ENCODE measurements at places on chromosomes 3 and 15.

DNA sequence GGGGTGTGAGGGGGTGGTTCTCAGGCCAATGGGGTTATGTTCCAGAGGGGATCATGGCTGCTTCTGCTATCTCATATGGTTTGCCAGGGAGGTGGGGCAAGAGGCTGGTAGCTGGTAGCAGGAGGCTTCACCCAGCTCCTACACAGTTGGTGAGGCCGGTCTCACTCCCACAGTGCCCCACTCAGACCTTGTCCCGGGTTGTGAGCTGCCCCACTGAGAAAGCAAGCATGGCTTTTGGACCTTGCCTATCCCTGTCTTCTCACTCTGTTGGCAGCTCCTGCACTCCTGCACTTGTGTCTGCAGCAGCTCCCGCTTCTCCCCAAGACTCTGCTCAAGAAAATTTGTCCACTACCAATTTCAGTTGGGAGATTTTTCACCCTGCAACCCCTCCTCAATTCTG lies 46.1 kb downstream of the MYRIP start:
- no peak for DNase-seq

GRCh38 chr3:156253150-156253549 lies 132.8 kb downstream of the KCNAB1 start:
- no peak for DNase-seq

GRCh38 chr3:62373215-62373614 lies at the start of gene FEZF2:
Gene FEZF2, minus strand, starts transcription at chr3:62373550. Its CDS starts 682 bp downstream, at chr3:62372868.
- no peak for DNase-seq

DNA sequence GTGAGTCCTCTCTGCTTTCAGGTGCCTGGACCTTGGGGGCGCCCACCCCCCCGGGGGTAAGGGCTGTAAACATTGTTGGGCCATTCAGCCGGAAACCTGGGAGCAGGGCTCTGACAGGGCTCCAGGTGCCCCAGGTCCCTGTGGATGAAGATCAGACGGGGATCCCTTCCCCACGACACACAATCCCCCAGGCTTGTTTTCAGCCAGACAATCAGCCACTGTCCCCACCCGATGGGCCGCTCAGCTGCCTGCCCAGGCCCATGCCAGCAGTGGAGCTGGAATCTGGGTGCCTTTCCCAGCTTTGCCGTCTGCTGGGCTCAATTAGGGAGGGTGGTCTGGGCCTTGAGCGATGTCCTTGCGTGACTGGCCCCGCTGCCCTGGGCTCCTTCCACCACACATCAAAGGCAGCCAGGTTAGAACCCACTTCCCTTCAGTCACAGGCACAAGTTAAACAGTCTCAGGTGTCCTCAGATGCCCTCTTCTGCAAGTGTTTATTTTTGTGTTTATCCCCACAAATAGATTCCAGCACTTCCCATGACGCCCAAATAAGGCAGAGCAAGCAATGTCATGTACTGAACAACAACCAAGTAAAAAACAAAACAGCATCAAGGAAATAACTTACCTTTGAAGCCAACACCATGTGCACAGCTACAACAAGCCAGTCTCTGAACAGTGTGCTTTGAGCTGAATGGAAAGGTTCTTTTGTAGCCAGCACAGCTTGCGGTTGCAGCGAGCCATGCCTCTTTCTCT lies 77.0 kb upstream of the ALDH1A3 start:
- no peak for DNase-seq

DNA sequence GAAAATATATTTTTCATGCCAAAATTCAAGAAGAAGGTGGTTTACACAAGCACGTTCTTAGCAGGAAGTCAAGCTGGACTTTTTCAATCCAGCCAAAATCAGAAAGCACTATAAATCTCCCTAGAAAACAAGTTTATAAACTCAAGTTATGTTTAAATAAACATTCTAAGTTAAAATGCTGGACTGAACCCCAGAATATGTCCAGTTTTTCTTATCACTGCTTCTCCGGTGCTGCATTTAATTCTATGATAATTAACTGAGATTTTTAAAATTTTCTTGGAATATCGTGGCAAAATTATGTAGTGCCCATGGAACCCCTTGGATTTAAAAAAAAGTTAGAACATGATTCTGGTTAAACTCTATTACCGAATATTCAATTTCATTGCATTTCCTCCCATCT lies 218.2 kb upstream of the MDFIC2 start:
- no peak for DNase-seq

- DNase-seq, result peak; percentile 6
Measured at GRCh38 chr3:69013253-69014021, at the start of gene EOGT. Gene EOGT, minus strand, starts transcription at chr3:69013684. Its CDS starts 3,838 bp downstream, at chr3:69009846.

DNA sequence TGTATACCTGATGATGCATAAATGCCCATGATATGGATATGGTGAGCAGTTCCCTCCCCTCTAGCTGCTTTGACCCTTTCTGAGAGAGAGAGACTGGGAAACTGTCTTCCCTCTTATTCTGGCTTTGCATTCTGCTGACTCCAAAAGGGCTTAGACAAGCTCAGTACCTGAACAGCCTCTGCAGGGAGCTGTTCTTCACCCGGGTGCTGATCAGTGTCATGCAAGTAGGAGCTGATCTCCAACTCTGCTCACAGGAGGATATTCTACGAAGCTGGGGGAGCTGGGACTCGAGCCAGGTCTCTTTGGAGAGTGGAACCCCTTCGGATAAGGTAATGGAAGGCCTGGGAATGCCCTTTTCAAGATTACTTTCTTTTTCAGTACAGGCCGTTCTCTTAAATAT lies 237.1 kb downstream of the RYR3 start:
- DNase-seq, result no peak

DNA sequence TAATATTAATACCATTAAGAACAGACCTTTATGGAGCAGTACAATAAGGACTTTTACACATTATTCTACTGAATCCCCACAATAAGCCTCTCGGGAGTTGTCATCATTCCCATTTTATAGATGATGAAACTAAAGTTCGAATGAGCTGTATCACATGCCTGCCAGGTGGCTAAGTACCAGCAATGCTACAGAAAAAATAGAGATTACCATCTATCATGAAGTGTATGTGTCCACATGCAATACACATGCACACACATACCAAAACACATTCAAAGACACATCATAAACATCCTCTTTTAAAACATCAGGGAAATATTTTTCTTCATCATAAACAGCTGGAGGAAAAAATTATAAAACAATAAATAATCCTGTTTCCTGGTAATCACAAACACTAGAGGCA lies 136.6 kb downstream of the SUCLG2 start:
- no peak for DNase-seq

All from NCI-H524 treated with DMSO at 0.1 percent for 48 hours (cell line).